ENCODE measurements at places on chromosomes 2 and 18.

DNA sequence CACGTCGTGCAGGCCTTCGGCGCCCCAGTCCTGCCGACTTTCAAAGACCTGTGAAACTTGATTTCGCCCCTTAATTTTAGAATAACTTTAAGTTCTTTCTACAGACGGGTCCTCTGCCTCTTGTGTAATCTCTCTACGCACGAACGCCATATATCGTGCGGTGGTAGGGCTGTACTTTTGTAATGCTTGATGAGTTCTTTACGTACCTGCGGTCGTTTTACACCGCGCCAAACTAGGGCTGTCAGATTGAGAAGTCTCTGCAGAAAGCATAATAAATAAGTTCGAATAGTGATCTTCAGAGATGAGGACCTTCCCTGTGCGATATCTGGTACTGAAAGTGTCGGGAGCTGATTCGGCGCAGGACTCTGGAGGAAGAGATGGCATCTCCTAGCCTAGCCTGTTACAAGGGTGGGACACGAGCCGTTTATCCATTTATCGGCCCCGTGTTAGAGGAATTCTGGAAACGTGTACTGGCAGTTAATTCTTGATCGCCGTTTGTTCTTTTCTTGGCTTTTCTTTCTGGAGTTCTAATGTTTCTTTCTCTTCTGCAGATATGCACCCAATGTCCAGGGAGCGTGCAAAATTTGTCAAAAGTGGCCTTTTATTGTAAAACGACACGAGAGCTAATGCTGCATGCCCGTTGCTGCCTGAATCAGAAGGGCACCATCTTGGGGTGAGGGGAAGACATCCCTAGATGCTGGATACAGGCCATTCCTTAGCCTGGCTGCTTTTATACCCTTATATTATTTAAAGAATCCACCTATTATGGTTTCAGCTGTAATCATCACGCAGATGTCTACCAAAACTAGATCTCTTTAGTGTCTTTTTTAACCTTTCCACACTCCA, 781 bp upstream of the SLC5A6 start:
- DNase-seq = peak; percentile 53

GRCh38 chr2:134660626-134661402, 58.0 kb downstream of the TMEM163 start:
- DNase-seq = no peak

DNA sequence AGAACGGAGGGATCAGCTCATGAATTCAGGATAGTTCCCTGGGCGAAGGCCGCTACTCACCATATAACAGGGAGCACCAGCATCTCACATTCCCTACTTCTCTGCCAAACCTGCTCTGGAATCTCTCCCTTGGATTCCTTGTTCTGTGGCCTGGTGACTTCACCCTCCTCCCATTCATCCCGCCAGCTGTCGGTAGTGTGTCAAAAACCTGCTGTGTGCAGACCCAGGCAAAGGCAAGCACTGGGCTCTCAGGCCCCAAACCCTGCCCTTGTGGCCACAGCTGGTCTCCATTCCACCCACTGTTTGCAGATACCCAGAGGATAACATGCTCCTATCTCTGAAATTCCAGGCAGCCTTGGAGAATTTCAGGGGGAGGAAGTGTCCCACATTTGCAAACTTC, 151.6 kb downstream of the CAPN13 start:
- peak; percentile 22 for DNase-seq

- no peak for DNase-seq
These were observed 101.8 kb upstream of the NDUFV2 start for GRCh38 chr18:9000733-9001132.

GRCh38 chr2:218816561-218817011, 15.0 kb downstream of the PRKAG3 start:
- no peak for DNase-seq

GRCh38 chr2:225920621-225921220, 521.2 kb downstream of the NYAP2 start:
- no peak for DNase-seq

GRCh38 chr2:127636248-127637235, 9.4 kb upstream of the GPR17 start:
- no peak for DNase-seq

- DNase-seq = no peak
These were observed 21.1 kb downstream of the TBC1D8 start for GRCh38 chr2:101130081-101130480.

DNA sequence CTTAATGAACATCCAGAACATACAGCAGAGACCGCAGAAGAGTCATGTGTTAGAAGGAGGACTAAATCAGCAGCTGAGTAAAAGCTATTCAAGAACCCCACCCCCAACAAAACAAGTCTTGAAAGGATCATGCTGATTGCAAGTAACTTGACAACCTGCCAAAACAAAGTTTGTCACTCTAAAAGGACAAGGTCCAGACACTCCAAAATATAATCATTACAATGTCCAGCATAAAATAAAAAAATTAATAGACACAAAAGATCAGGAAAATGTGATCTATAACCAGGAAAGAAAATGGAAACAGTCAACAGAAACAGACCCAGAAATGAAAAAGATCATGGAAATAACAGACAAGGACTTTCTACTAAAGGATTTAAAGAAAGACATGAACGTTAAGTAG, 28.5 kb downstream of the CCDC88A start:
- DNase-seq = no peak
